ENCODE measurements at places on chromosomes 2 and 18.
A peak's percentile ranks its signal among the peaks of the same experiment; 100 is the strongest.

DNA sequence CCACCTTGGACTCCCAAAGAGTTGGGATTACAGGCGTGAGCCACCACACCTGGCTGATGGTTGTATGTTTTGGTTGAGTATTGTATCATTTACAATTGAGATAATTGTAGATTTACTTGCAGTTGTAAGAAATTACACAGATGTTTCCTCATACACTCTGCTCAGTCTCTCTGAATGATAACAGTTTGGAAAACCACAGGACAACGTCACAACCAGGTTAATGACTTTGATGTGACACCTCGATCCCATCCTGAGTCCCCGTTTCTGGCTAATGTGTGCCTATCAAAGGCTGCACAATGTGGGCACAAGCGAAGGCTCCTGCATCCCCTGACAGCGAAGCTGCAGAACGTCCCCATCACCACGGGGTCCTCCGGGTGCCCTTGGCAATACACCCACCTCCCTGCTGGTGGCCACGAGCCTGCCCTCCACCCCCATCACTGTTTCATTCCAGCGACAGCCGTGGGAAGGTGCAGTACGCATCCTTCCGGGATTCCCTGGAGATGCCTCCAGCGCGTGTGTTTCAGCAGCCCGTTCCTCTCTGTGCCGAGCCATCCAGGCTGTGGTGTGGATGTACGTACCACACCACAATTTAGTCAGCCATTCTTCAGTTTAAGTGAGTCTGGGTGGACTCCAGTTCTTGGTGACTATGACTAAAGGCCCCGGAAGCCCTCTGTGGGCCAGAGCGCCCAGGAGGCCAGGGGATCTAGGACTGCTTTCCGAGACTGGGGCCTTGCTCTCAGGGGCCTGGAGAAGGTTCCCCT lies 4.3 kb upstream of the PDCD1 start:
- DNase-seq: no peak

- DNase-seq: no peak
These were observed 243.7 kb upstream of the RAB12 start for GRCh38 chr18:8365528-8365927.

GRCh38 chr2:240244543-240244942 lies 104.1 kb upstream of the OTOS start:
- no peak for DNase-seq

DNA sequence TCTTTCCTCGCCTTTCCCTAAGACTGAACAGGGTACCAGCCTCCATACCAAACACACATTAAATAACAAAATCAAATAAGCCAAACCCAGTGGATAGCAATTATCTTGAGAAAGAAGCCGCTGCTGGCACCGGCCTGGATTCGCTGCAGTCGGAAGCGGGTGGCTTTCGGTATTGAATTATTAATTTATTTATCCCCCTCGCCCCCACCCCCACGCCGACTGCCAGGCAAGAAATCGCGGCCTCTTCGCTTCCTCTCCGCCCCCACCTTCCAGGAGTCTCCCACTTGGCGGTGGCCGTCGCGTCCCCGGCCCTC lies 370 bp upstream of the ZNF804A start:
- peak; percentile 20 for DNase-seq

DNA sequence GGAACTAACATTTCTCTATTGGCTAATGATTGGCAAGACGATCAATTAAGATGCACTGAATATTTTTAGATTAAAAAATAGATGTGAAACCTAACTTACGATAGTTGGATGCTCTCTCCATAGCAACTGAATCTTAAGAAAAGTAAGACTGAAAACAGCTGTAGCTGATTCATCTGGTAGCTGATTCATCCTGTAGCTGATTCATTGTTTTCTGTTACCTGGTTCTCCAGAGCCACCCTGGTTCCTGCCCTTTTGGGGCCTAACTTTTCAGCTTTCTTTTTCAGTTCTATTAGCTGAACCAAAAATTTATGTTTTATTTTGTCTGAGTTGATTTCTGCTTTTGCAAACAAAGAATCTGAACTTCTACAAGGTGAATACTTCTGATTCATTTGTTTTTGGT lies 22.7 kb upstream of the SPR start:
- no peak for DNase-seq

- DNase-seq: no peak
These were observed 29.5 kb downstream of the VAPA start for GRCh38 chr18:9943311-9943710.

Data from SW 1271 (cell line).